ENCODE measurements at places on chromosomes 3 and 15.
A peak's percentile ranks its signal among the peaks of the same experiment; 100 is the strongest.

DNA sequence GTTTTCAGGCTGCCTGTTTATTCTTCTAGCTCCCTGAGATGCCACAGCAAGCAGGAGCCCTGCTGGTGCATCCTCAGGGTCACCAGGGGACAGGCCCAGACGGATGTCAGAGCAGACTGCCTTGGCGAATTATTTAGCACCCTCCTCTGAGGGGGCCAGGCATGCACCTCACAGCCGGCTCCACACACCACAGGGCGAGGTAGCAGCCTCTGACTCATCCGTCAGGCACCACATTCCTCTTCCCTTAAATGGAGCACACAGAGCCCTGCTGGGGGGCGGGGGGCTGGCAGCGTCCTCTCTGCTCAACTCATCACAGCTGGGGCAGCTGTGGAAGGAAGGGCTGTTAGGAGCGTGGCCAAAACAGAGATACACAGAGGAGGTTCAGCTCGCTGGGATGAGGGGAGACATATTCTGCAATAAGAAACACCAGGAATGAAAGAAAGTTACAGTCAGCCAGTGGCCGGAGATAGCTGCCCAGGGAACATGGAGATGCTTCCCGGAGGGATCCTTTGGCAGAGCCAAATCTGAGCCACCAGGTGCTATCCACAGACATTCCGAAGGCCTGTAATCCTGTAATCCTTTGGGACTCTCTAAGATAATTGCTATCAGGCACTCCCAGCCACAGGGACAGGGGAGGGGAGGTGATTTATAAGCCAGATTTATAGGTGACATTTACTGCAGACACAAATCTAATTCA is 13.9 kb upstream of the PRICKLE2 start:
- peak; percentile 75 for DNase-seq

DNA sequence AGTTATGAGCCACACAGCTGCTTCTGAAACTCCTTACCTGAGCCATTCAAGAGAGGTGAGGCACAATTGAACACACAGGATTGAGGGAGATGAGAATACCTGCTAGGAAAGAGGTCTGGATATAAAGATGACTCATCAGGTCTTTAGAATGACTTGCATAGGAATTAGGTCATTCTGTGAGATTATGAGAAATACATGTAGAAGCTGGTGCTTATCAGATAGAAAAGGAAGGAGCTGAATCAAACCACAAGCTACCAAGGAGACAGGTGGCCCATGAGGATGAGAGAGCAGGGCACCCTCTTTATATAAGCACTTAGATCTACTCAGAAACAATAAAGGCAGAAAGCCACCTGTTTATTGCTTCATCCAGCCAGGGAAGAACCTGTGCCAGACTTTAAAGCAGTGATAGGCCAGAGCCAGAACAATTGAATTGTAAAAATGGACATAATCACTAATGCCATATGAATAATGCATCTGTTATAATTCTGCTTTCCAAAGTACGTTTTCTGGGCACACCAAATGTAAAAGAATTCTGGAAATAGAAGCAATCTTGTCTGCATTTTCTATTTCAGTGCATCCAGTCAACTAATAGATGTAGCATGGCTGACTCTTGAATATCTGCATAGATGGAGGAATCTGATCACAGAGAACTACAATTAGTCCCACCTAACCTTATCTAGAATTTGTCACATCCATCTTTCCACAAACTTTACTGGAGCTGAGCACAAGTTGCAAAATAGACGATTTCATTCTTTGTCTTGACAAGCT is 74.9 kb downstream of the PIK3R4 start:
- DNase-seq, result no peak

DNA sequence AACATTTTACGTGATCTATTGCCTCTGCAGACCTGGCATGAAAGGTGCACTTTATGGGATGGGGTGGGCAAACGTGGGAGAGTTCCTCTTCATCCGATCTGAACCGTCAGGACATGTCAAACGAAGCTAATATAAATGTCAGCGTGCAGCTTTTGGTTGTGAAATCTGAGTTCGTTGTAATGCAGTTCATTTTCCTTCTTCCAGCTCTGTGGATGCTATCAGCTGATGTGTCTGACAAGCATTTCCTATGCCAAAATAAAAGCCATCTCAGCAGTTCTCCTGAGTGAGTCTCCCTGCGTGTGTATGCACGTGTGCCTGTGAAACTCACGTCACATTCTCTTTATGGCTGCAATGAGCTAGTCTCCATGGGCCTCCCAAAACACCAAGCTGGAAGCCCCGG is 512.3 kb downstream of the MCTP2 start:
- no peak for DNase-seq

DNA sequence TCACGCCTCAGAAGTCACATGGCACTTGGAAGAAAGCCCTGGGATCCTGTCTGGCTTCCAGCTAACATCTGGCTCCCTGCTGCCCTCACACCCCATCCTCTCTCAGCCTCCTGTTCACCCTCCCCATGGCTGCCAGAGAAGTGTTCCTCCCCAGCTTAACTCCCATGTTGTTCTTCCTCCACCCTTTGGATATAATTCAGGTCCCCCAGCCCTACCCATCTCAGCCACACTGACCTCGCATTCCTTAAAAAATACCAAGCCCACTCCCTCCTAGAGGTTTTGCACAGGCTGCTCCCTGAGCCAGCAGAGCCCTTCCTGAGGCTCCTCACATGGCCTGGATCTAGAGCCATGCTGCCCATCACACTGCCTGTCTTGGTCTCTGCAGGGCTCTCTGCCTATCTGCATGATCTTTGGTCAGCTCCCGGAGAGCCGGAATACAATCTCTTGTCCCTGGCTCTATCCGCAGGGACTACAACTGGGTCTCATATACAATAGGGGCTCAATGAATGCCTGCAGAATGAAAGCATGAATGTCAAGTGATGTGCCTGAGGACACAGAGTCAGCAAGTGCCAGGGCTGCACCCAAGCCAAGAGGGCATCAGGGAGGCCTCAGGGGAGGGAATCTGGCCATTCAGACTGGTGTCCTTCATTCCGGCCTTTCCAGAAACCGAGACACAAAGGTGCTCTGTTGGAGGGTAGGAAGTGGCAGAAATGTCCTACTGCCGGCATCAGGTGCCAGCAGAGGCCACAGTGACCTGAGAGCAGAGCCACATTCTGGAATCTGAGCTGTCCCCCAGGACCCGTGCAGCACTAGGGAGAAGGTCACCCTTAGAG is 3.8 kb upstream of the TKT start:
- DNase-seq, result no peak

DNA sequence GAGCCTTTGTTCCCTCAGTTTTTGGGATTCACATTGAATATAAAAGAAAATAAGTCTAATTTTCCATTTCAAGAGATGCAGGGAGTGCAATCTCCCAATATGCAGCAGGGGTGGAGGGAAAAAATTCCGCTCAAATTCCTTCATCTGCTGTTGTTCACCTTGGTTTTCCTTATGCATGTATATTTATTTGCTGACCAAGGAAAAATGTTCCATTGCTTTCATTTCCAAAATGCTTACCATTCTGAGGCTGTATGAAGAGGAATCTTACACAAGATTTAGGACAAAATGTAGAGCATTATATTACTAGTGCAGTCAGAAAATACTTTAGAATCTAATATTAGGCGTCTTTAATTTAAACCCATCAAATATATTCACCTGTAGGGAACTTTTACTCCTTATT is 863.9 kb downstream of the EPHA3 start:
- no peak for DNase-seq

GRCh38 chr3:2092758-2093157 is 5.9 kb upstream of the CNTN4 start:
- DNase-seq, result no peak

- DNase-seq, result peak; percentile 43
Observed at GRCh38 chr15:78340231-78341056, at the start of gene CRABP1. Gene CRABP1, plus strand, starts transcription at chr15:78340353. Its CDS starts 76 bp downstream, at chr15:78340429.

DNA sequence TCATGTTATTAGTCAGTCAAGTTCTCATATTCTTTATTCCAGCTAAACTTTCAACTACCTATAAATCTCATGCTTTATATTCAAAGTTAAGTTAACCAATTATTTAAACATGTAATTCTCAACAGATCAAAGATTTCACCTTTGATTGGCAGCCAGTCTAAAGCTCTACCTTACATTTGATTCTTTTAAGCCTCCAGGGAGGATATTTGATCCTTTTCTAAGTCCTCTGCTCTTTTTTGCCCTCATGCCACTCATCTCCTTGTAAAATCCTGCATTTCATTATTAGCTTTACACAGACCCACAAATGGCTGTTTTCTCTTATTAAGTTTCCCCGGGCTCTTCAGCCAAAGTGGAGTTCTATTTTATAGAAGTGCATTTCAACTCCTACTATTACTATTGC is 134.1 kb downstream of the NLGN1 start:
- no peak for DNase-seq

- DNase-seq, result no peak
Observed at GRCh38 chr3:26704736-26705135, 82.2 kb downstream of the LRRC3B start.

GRCh38 chr15:99249270-99249841 is at the start of gene TTC23:
Gene TTC23, minus strand, starts transcription at chr15:99249581. Its CDS starts 20,869 bp downstream, at chr15:99228712.
- DNase-seq, result peak; percentile 35

GRCh38 chr15:26083457-26083856 is 220.3 kb upstream of the ATP10A start:
- DNase-seq, result no peak

DNA sequence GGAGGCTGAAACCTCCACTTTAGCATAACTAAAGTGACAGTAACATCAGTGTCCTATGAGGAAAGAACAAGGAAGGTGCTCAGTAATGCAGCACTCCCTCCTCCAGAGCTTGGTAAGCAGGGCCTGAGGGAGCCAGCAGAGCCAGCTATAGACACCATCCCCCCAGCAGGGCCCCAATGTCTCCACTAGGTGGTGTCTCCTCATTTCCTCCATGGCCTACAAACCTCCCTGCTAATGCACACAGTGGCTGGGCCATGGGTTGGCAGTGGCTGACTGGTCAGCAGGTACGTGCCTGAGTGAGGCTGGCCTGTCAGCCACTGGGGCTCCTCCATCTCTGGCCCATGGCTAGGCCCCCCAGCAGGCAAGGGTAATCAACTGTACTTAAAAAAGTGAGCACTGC is 13.6 kb downstream of the MRPS25 start:
- peak; percentile 63 for DNase-seq

DNA sequence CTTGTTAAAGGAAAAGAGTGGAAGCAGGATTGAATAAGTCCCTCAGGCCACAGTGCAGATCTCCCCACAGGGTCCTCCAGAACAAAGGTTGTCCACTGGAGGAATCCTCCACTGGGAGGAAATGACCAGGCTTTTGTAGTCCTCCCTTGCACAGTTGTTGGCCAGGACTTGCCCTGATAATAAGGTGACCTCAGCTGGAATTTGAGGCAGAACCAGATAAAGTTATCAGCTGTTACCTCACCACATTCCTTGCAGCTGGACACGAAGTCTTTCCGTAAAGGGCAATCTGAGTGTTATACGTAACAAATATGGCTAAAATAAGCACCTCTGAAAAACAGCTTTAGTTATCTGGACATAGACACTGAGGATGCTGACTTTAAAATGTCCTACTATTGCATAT is 83.5 kb upstream of the NAALADL2 start:
- peak; percentile 26 for DNase-seq

GRCh38 chr15:45126535-45127158 is 3.0 kb downstream of the DUOXA1 start:
- peak; percentile 62 for DNase-seq

- no peak for DNase-seq
Observed at GRCh38 chr3:189202106-189202505, 30.3 kb downstream of the TPRG1 start.

DNA sequence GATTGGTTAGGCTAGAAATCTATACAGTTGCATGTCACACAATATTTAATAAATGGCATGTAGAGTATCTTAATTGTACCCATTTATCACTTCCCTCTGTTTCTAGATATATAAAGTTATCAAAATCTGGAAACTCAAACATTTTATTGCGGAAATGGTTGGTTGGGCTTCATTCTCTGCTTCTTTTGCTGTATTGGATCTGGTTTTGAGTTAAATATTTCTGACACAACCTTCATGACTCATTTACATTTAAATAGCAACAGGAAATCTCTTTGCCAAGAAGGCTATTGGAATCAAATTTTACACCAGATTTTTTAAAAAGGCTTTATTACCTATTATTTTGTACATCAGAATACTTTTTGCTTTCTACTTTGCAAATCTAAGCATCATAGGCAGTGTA is 153.8 kb downstream of the EBLN2 start:
- no peak for DNase-seq

DNA sequence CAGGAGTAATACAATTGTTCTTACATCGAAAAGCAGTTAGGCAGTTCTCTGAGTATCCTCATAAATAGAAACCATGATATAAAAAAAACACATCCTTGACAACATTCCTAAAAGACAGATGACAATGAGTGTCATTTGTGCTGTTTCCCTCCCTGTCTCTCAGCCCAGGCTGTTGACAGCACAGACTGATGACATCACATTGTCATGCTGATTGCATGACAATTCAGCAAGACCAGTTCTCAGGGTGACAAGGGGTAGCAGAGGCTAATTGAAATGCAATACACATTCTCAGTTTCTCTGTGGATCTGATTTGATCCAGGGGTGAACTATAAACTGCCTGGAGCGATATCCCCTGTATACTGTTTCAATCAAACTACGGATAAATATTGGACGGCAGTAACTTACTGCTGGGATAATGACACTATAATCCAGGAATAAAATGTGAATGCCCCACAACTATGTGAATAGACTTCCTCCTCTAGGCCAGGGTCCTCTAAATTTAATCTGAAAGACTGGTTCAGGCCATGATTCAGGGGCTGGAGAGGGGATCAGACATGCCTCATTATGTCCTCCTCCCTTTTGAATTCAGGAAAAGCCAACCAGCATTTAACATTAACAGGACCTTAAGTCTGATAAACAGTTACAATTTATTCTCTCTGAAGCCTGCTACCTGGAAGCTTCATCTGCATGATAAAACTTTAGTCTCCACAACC is 16.7 kb upstream of the EIF1B start:
- DNase-seq, result no peak

- no peak for DNase-seq
Observed at GRCh38 chr3:154976072-154976983, 103.8 kb upstream of the MME start.

GRCh38 chr3:178634975-178635374 is 98.7 kb downstream of the KCNMB2 start:
- DNase-seq, result no peak

DNA sequence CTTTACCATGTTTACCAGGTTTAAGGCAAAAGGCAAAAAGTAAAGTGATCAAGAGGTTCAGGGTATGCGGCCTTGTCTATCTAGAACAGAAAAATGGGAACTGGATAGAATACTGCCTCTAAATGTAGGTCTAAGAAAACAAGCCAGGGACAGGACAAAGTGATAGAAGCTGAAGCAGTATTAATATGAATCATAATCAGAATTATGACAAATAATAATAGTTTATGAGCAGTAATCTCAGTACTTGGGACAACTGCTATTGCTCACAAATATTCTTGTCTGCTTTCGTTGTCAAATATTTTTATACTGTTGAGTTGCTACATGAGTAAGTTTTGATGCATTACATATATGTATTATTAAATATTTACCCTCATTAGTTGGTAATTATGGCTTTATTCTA is 356.9 kb upstream of the RBMS3 start:
- no peak for DNase-seq

GRCh38 chr3:71972031-71972430 is 187.1 kb upstream of the PROK2 start:
- DNase-seq, result no peak

DNA sequence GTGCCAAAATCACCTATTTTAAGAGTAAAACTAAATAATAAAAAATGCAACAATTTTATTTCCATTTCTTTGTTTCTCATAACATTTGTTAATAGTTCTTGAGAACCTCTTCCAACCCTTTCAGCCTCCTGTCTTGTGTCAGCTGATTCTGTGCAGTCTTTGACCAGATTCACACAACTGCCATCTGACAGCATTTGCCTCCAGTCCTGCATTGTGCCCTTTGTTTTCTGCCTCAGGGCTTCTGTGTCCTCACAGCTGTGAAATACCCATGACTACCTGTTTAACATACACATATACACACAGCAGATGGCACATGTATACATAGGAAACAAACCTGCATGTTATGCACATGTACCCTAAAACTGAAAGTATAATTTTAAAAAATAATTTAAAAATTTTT is 13.2 kb upstream of the CNTN6 start:
- no peak for DNase-seq
